NCI-H510A (cell line): ENCODE measurements at places on chromosomes 1 and 21.

DNA sequence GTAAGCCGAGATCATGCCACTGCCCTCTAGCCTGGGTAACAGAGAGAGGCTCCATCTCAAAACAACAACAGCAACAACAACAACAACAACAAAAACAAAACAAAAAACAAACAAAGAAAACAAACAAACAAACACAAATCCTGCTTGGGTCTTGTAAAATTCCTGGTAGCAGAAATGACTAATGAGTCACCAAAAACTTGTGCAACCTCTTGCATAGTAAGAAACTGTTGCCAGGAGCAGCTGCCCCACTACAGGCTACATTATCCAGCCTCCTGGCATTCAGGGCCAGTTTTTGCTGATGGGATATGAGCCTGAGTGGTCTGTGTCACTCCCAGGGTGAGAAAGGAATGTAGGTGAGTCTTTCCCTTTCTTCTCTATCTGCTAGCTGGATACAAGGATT, 245.4 kb downstream of the TNR start:
- no peak for DNase-seq

- DNase-seq = no peak
Observed at GRCh38 chr1:78547081-78547480, 56.3 kb downstream of the PTGFR start.

- no peak for DNase-seq
Observed at GRCh38 chr1:89918127-89918793, 76.7 kb upstream of the ZNF326 start.

- no peak for DNase-seq
Observed at GRCh38 chr1:29289493-29289892, 53.2 kb downstream of the PTPRU start.

- DNase-seq = no peak
Observed at GRCh38 chr1:227934476-227935313, 13.0 kb downstream of the WNT9A start.

DNA sequence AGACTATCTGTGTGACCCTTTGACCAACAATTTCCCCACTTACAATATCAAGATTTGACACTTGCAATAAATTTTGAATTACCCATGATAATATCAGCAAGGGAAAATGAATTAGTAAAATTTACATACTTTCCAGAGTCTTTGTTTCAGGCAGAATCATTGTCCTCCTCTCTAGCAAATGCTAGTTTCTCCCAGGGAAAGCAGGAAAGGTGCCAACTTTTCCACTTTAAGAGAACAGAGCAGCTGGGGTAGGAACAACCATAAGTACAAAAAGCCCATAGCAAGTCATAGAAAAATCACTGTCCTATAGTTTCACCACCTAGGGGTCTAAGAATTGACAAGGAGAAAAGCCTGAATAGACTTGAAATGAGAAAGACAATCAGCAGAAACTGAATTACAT, 67.1 kb upstream of the GUCA2B start:
- no peak for DNase-seq

- DNase-seq = no peak
Observed at GRCh38 chr1:162633081-162633762, 958 bp downstream of the DDR2 start.

- no peak for DNase-seq
Observed at GRCh38 chr1:37250371-37250770, 216.1 kb upstream of the GRIK3 start.

- no peak for DNase-seq
Observed at GRCh38 chr1:14866911-14867612, 268.6 kb downstream of the KAZN start.

- DNase-seq = no peak
Observed at GRCh38 chr1:226526801-226527595, 21.6 kb upstream of the STUM start.

GRCh38 chr1:153550827-153551500, 1.9 kb upstream of the S100A3 start:
- no peak for DNase-seq
